ENCODE measurements at places on chromosomes 7 and 10. TPM values are rescaled to one million over a fixed set of nuclear protein-coding genes. Genes with fewer than 3 reads are reported as not detected.

GRCh38 chr7:137038706-137039105, 170.3 kb downstream of the CHRM2 start:
- ATAC-seq: no peak

HACD1 gene
- total RNA-seq: 19.0 TPM

GRCh38 chr7:135991322-135991721, 14.2 kb upstream of the MTPN start:
- ATAC-seq: peak; percentile 23

FAM204A gene
- 49.6 TPM for total RNA-seq

- ATAC-seq: no peak
These were observed 58.1 kb downstream of the CCDC186 start for GRCh38 chr10:114115661-114116445.

PIP gene
- total RNA-seq: 0.56 TPM

FKBP6 gene
- total RNA-seq: not detected

GPR26 gene
- not detected for total RNA-seq

DNA sequence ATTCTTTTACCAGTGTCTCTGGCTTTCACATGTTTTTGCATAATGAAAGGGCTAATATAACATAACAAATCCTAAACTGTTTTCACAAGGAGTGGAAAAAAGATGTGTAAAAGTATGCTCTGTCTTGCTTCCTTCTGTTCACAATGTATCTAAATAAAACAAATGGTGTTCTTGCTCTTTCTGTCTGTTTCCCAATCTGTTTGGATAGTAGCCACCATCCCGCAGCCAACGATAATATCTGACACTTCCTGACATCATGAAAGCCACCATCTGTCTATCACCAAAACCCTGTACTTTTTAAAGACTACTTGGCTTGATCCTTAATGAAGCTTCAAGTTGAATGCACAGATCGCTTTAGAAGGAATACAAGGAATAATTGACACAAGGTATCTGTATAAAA, 246.2 kb downstream of the ETV1 start:
- no peak for ATAC-seq

Measured in esophagus mucosa (tissue), 1 donor.